ENCODE measurements at places on chromosomes 16 and 17.

GRCh38 chr16:31128711-31129567 lies 6.6 kb downstream of the PRSS8 start:
- peaks cover 27% of the 10 kb centered on the region for H3K4me1 ChIP-seq
- no peaks in the 10 kb centered on the region for H3K27me3 ChIP-seq
- peaks cover 67% of the 10 kb centered on the region for H3K36me3 ChIP-seq
- peak; percentile 51 for DNase-seq

GRCh38 chr16:89332243-89332901 lies 114.9 kb downstream of the ZNF778 start:
- peaks cover 12% of the 10 kb centered on the region for H3K36me3 ChIP-seq
- H3K27ac ChIP-seq: no peak overlapping the region
- H3K4me1 ChIP-seq: peaks cover 60% of the 10 kb centered on the region

GRCh38 chr17:57475796-57476195 lies 219.5 kb downstream of the MSI2 start:
- no peaks in the 10 kb centered on the region for H3K4me1 ChIP-seq
- DNase-seq: no peak
- no peak overlapping the region for H3K4me3 ChIP-seq
- H3K27me3 ChIP-seq: no peaks in the 10 kb centered on the region

DNA sequence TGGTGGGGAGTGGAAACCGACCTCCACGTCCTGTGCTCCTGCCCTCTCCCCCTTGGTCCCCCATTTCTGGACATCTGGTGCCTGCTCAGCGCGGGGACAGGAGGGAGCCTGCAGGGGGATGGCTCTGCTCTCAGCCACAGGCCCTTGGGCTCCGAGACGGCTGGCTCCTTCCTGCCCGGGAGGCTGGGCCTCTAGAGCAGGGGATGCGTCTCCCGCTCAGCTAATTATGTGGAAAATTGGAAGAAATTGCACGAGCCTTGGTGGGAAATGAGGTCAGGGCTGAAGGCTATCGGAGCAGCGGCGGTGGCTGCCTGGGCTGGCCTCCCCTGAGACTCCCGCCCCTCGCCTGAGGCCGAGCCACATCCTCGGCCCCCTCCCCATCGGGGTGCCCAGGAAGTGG lies 154.6 kb upstream of the CIBAR2 start:
- H3K4me1 ChIP-seq: peaks cover 45% of the 10 kb centered on the region
- no peaks in the 10 kb centered on the region for H3K27me3 ChIP-seq
- H3K36me3 ChIP-seq: no peaks in the 10 kb centered on the region
- no peak for DNase-seq
